Activated CD4-positive, alpha-beta T cell treated with anti-CD3 and anti-CD28 coated beads for 24 hours (primary cell): ENCODE measurements at places on chromosomes 5 and 9.

GRCh38 chr9:84170521-84171141 lies 169.9 kb downstream of the SLC28A3 start:
- no peak for DNase-seq

DNA sequence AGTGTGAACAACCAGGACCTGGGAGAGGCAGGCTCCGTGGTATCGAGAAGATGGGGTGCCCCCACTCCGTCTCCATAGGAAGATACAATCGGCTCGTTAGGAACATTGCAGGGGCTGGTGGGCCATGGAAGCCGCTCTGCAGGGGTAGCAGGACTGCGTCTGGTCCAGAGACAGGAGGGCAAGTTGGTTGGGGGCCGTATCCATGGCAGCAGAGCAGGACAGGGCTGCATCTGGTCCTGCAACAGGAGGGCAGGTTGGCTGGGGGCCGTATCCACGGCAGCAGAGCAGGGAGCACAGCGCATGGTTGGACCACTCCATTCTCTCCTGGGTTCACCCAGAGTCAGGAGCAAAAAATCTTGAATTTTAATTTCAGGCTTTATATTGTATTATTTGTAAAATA lies 98.2 kb downstream of the ANKRD33B start:
- DNase-seq: no peak

DNA sequence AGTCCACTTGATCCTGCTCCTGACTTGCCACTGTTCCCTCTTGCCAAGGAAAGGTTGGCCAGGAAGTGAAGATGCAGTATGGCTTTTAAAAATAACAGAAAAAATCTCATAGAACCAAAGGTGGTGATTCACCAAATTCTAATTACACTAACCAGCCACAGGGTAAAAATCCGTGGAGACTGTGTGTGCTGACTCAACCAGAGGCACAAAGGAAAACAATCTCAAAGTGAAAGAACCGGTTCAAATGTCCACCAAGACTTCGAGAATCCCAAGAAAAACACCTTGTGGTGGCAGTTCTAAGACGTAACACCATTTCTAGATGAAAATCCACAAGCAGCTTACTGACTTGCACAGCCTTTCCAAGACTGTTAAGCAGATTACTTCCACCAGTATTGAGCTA lies 279.1 kb downstream of the TLE1 start:
- no peak for DNase-seq

DNA sequence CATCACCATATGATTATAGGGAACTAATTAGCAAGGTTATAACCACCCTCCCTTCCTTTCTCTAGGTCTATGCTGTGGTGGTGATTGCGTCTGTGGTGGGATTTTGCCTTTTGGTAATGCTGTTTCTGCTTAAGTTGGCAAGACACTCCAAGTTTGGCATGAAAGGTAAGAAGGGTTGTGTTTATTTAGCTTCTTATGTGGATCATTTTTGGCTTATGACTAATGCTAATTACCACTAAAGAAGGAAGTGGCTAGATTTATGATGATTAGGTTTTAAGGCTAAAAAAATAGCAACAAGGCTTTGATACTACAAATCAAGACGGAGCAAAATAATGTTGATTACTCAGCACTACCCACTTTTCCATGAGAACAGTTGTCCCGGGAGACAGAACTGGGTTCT lies 82.4 kb downstream of the NTRK2 start:
- no peak for DNase-seq

DNA sequence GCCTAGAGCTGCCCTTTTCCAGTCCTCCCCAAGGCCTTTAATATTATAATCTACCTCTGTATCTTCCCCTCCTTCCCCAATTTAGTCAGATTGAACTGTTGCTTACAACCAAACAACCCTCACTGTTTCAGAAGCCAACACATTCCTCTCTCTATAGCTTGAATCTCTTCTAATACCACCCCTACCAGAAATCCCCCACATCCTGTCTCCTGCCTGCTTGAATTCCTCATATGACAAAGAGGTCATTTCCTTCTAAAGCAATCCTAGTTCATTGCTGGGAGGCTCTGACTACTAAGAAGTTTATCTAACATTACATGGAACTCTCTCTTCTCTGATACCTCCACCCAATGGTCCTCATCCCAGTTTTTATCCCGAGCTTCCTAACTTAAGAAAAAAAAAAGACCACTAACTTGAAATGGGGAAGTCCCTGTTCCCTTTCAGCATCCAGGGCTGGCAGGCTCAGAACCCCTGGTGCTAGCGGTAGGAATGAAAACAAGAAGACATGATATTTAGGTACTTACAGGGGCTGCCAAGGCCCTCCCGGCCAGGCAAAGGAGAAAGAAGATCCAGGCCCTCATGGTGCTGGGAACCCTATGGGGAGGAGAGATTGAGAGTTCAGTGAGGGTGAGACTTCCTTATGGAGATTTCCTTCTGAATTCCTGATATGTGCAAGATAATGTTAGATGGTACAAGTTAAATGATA lies 11.0 kb downstream of the SPARC start:
- no peak for DNase-seq

DNA sequence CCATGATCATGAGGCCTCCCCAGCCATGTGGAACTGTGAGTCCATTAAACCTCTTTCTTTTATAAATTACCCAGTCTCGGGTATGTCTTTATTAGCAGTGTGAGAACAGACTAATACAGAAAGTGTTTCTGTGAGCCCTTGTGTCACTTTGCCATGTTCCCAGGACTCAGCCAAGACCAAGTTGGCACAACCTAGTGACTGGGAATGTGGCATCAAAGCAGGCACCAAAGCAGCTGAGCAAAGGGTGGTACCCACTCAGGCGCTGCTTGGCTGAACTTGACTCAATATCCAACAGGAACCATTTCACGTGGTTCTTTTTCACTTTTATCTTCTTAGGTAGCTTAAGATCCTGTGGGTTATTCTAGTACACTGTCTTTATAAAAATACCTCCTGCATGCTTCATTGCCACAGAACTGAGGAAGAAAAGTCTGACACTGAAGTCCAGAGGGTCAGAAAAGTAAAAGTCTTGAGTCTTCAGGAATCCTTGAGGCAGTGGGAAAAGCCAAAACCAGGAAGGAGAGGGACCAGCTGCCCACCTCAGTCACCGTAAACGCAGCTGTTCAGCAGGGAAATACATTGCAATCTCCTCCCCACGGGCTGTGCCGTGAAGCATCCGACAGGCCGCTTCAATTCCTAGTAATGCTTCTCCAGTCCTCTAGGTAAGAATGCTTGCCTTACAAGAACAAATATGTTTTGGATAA lies 90.5 kb upstream of the RETREG1 start:
- no peak for DNase-seq

GRCh38 chr5:111132076-111132475 lies 39.9 kb downstream of the WDR36 start:
- no peak for DNase-seq

DNA sequence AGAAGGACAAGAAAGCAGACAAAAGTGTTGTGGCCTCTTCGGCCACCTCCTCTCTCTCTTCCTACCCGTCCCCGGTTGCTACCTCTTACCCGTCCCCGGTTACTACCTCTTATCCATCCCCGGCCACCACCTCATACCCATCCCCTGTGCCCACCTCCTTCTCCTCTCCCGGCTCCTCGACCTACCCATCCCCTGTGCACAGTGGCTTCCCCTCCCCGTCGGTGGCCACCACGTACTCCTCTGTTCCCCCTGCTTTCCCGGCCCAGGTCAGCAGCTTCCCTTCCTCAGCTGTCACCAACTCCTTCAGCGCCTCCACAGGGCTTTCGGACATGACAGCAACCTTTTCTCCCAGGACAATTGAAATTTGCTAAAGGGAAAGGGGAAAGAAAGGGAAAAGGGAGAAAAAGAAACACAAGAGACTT lies 2.4 kb downstream of the EGR1 start:
- no peak for DNase-seq

GRCh38 chr9:7320139-7320538 lies 479.4 kb downstream of the DMAC1 start:
- DNase-seq: no peak

GRCh38 chr9:95085861-95086563 lies 231.5 kb downstream of the FANCC start:
- DNase-seq: no peak

- DNase-seq: no peak
Observed at GRCh38 chr9:104078596-104078995, 15.5 kb upstream of the SMC2 start.

DNA sequence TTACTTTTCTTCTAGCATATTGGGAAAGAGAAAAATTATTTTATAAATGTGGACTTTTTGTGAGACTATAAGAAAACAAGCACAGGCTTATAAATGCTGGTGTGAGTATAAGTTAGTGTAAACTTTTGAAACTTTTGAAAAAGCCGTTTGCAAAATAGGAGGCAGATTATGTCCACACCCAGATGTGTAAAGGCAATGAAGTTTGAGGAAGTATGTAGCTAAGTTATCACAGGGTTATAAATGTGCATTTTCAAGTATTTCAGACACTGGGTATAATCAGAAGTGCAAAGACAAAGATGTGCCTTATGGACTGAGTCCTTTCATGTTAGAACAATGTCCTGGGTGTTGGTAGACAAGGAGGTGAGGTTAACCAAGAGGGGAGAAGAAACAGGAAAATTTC lies 85.5 kb downstream of the ANXA1 start:
- no peak for DNase-seq

DNA sequence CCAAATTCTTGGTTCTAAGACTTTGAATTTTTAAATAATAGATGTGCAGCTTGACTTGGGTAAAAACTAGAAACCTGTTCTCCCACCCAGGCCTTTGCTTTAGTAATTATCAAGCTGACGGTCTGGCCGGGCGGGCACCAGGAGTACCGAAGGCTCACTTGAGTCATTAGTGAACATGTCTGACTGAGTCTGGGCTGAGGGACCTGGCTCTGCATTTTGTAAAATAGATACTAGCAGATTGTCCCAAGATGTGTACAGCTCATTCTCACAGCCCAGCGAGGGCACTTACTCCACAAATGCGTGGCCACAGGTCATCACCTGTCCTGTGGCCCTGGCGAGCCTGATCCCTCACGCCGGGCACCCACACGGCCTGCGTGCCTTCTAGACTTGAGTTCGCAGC lies 216.2 kb downstream of the FANCC start:
- no peak for DNase-seq

DNA sequence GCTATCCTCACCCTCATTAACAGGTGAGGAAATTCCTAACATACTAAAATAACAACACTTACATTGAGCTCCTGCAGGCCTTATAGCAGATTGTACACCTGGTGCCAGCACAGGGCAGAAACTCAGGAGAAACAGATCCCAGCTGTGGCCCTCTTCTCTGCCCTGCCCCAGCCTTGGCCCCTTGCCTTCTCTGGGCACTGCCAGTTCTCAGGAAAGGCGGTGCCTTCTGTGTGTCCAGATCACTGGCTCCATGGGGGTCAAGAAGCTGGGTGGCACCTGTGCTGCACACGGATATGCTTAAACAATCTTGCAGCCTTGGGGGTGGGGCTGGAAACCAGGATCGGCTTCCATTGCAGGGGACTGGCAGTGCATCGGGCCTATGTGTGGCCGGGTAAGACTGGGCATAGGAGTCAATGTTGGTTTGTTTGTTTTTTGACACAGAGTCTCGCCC lies 19.3 kb downstream of the KYAT1 start:
- no peak for DNase-seq

GRCh38 chr5:158050421-158050820 lies 191.5 kb upstream of the CLINT1 start:
- DNase-seq: no peak

DNA sequence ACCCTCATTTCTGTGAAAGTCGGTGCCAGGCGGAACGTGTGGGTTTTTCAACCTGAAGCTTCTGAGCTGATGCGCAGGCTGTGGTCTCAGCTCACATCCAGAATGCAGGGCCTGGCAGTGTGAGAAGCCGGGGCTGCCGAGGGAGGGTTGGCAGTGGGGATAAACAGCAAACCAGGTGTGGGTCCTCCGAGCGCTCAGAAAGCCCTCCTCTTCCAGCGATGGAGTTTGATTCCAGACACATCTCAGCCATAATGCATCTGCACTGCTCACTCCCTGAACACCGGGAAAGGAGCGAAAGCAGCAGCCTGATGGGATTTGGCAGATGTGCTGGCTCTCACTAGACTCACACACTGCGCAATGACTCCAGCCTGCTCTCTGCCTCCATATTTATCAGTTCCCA lies 280.1 kb downstream of the HSPA4 start:
- no peak for DNase-seq

DNA sequence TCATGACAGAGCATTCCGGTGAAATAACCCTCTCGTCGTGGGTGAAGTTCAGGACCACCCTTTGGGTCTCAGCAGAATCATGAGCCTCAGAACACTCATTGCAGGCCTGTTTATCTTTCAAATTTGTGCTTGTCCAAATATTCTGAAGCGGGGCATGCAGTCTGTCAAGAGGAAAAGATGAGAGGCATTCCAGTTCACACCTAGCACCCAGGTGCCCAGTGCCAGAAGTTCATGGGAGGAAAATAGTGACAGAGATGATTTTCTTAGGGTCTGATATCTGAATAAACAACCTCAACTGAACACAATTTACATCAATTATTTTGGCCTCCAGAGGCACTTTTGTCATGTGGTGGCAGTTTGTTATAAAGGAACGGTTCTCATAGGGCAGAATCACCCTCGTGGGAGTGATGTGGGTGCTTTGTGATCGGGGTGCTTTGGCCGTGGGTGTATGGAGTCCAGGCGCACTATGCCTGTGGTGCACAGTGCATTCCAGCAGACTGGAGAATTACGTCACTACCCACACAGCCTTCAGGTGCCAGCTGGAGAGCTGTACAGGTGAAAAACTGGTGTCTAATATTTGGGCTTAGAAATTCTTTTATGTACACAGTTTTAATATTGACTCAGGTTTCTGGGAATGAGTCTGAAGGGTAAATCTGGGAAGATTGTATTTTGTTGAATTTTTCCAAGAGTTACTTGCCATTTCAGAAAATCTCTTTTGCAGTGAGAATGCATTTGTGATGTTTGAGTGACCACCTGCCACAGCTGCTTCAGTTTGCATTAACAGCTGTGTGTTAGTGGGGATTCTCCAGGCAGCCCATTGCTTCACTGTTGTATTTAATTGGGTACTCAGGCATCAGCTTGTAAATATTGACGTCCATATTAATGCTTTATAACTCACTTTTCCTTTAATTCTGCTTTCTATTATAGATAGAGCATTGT lies 289.3 kb downstream of the FANCC start:
- DNase-seq: no peak

DNA sequence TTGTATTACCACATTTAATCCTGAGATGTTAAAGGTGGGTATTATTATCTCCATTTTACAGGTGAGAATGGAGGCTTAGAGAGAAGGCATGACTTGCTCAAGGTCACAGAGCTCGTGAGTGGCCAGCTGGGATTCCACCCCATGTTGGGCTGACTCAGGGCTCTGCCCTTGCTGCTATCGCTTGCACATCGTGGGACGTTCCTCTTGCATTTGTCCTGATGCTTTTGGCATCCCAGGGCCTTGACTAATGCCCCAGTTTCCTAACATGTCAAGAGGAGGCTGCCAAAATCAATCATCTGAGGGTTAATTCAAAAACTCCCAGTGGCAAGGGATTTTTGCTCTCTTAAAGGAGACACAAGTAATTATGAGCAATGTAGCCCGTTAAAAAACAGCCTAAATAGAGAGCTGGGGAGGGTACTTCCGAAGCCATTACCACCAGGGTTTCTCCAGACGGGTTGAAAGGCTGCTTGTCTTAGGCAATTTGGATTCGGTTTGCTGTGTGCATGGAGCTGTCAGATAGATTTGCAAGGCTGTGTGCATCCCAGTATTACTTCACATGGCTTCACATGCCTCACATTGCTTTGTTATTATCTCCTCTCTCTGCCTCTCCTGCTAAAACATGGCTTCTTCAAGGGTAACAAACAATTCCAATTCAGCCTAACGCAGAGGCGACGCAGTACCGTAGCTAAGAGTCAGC lies 347.4 kb downstream of the DRD1 start:
- no peak for DNase-seq
